HT1080 (cell line): ENCODE measurements at places on chromosomes 4 and X. TPM values are rescaled to one million over a fixed set of nuclear protein-coding genes. Genes with fewer than 3 reads are reported as not detected.

DNA sequence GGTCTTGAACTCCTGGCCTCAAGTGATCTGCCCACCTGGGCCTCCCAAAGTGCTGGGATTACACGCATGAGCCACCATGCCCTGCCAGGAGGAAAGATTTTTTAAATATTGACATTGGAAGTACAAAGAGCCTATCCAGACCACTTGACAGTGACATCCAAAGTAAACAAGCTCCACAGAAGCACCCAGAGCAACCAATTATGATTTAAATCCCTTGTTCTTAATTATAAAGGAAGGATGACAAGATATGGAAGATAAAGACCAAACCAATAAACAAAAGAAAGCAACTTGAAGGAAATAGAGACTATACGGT lies 27.7 kb upstream of the RPL34 start:
- no peak for DNase-seq

DNA sequence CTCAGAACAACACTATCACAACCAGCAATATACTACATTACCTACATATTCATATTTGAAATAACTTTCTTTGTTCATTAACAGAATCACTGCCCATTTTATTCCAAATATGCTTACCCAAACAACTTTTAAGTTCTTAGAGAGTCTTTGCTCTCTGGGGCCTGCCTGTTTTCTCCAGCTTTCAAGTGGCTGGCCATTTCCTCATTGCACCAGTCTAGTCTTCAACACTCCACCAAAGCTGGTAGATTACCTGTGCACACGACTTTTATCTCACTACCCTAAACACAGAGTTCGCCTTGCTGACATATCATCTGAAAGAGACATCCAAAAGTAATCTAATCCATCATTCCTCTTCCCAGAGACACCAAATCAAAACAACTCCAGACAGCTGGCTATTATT lies 66.2 kb downstream of the PRDM5 start:
- no peak for DNase-seq

- DNase-seq = no peak
Observed at GRCh38 chrX:154333837-154334271, 38.3 kb downstream of the TKTL1 start.

DNA sequence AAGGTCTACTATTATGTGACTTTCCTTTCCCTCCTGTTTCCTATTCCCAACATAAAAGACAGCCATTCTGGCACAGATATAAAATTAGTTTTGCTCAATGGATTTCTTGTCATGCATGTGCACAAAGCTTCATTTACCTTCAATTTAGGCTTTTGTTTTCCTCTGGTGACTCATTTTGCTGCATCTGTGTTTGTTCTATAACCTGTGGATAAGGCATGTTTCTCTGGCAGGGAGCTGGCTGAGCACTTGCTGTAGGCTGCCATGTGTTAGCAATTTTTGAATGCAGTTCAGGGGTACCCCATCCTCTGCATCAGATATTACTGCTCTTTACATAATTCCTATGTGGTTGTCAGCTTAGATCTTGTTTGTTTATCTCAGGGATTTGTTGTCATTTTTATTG lies 202.8 kb upstream of the GRID2 start:
- no peak for DNase-seq

- DNase-seq = no peak
Observed at GRCh38 chr4:76691807-76692582, 205.9 kb downstream of the SOWAHB start.

DNA sequence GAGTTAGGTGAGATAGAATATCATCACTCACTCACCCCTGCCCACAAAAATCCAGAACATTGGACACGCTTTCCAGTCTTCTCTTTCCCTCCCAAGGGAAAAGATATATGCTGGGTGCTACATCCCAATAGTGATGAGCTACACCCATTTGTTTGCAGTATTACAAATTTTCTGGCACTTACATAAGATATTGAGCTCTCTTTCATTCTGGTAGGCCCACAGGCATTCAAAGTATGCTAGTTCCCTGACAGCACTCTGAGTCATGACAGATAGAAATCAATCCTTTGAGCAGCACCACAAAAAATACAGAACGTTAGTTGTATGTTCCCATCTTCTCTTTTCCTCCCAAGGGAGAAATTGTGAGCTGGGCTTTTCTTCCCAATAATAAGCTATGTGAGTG lies 477.6 kb upstream of the GRID2 start:
- DNase-seq = peak; percentile 86

GRCh38 chr4:173281406-173282255 lies 52.5 kb downstream of the HMGB2 start:
- no peak for DNase-seq

GRCh38 chr4:174592985-174593335 lies 70.7 kb upstream of the HPGD start:
- peak; percentile 69 for DNase-seq

- DNase-seq = no peak
Observed at GRCh38 chrX:791479-792034, 161.0 kb downstream of the SHOX start.

- no peak for DNase-seq
Observed at GRCh38 chr4:184392748-184393559, 81.4 kb downstream of the IRF2 start.

- peak; percentile 40 for DNase-seq
Observed at GRCh38 chrX:53714580-53715345, 28.2 kb upstream of the HUWE1 start.

The ASB12 gene
- 0.35 TPM in 1 of 2 replicates, not detected in the other for total RNA-seq

The ZIC3 gene
- not detected in 2 replicates for total RNA-seq
